ENCODE measurements at places on chromosomes 6 and 20.

DNA sequence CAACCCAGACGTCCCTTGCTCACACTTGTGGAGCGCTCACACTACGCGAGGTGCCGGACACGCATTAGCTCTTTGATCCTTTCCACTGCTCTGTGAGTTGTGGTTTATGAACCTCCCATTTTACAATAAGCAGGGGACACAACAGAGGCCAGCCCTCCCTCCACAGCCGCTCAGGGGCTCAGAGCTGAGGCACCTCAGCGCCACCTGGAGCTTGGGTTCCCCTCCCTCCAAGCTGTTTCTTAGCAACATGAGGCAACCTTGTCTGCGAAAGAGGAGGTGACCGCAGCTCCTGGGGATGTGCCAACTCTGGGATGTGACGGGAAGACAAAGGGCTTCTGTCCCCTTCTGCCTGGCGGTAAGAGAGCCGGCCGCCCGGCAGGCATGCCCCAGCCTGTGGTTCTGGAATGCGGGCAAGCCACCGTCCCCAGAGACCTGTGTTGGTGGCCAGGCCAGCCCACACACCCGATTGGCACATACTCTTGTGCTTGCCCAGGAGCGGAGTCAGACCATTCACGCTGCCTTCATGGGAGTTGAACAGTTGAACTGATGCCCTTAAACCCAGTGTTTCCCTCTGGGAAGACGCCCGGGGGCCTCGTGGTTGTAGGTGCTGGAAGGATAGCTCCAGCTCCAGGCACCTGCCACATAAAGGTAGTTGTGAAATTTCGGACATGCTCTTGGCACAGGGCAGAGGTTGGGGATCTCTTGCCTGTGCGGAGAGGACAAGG is 44.5 kb downstream of the RBM38 start:
- DNase-seq, result no peak

- DNase-seq, result no peak
Observed at GRCh38 chr6:165077876-165078275, 231.5 kb downstream of the C6orf118 start.

GRCh38 chr6:129679758-129680157 is 30.2 kb downstream of the ARHGAP18 start:
- DNase-seq, result no peak

- no peak for DNase-seq
Observed at GRCh38 chr6:11179419-11180202, 52.9 kb downstream of the NEDD9 start.

DNA sequence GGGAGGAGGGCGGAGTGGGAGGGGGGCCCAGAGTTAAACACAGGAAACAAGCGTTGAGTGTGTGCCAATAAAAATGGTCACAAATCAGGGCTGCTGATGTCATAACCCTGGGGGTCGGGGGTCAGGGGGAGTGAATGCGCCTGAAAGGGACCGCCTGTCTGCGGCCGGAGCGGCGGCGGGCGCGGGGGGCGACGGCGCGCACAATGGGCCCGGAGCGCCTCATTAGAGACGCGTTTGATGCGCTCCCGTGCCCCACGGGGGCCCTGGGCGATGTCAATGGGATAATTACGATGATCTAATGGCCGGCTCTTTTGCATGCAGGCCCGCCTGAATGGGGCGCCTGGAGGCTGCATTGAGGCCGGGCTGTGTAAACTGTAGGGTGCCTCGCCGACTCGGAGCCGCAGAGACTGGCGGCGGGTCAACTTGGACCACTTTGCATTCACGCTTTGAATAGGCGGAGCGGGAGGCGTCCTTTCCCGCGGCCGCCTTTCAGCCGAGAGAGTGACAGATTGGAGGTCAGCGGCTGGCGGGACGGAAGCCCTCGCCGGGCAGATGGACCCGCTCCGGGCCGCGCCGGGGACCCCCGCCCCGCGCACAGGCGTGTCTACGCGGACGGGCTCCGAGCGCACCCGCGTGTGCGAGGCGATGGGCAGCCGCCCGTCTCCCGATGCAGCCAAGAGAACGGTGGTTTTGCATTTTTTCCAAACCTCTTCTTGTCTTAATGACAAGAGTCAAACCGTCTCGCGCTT is 296.1 kb downstream of the TFAP2C start:
- DNase-seq, result peak; percentile 22

DNA sequence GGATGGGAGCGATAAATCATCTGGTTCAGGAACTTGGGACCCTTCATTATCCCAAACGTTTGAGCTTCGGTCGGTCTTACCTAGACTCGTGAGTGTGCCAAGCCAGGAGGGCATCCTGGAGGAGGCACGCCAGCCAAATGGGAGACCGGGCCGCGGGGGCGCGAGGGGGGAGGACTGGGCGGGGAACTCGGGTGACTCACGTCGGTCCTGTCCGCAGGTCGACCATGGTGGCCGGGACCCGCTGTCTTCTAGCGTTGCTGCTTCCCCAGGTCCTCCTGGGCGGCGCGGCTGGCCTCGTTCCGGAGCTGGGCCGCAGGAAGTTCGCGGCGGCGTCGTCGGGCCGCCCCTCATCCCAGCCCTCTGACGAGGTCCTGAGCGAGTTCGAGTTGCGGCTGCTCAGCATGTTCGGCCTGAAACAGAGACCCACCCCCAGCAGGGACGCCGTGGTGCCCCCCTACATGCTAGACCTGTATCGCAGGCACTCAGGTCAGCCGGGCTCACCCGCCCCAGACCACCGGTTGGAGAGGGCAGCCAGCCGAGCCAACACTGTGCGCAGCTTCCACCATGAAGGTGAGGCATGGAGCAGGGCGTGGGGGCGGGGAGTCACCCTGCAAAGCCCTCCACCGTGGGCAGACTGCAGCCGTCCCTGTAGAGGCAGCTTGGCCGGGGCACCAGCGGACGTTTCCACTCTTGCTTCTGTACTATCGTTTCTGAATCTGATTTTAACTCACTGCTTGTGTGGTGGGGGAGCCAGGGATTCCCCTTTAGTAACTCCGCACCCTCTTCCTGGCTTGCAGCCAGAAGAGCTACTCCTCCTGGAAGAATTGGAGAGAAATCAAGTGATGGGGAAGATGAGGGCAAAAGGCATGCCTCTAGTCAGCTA is 2.7 kb downstream of the BMP2 start:
- DNase-seq, result no peak

GRCh38 chr6:23380465-23380864 is 745.5 kb upstream of the NRSN1 start:
- no peak for DNase-seq

- DNase-seq, result no peak
Observed at GRCh38 chr6:41775293-41775882, 4.3 kb downstream of the FRS3 start.

DNA sequence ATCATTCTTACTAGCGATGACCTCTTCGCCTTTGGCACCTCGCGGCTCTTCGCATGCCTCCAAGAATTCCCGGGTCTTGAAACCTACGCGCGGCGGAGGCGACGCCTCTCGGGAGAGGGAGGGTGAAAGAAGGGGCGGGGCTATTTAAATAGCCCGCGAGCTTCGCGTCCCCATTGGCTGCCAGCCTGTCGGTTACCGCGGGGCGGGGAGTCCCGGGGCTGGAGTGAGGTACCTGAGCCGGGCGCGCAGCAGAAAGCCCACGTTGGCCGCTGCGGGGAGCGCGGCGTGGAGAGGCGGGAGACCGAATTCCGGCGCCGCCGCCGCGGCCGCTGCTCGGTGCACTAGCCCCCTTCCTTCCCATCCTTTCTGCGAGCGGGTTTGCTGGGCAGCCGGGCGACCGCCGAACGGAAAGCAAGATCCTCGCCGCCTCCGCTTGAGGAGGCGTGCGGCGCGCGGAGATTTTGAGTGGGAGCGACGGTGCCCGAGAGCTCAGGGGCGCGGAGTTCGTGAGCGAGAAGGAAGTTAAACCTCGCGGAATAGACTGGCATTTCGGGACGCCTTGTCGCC is at the start of gene BMP6:
Gene BMP6, plus strand, starts transcription at position 251 of the 567 bp plus-strand sequence. CDS start 857 bp downstream, outside the sequence.
- DNase-seq, result peak; percentile 95

GRCh38 chr20:10185741-10186558 is 32.7 kb upstream of the SNAP25 start:
- no peak for DNase-seq

DNA sequence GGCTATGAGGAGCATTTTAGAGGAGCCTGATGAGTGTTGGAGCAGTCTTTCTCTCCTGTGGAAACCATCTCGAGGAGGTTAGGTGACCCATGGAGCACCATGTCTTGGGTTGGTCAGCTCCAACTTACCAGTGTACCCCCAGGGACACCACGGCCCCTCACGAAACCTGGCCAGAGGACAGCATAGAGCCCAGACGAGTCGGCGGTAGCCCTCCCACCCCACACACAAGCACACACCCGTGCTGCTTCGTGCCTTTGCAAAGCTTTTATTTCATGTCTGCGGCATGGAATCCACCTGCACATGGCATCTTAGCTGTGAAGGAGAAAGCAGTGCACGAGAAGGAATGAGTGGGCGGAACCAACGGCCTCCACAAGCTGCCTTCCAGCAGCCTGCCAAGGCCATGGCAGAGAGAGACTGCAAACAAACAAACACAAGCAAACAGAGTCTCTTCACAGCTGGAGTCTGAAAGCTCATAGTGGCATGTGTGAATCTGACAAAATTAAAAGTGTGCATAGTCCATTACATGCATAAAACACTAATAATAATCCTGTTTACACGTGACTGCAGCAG is 53.6 kb downstream of the EZR start:
- DNase-seq, result no peak

DNA sequence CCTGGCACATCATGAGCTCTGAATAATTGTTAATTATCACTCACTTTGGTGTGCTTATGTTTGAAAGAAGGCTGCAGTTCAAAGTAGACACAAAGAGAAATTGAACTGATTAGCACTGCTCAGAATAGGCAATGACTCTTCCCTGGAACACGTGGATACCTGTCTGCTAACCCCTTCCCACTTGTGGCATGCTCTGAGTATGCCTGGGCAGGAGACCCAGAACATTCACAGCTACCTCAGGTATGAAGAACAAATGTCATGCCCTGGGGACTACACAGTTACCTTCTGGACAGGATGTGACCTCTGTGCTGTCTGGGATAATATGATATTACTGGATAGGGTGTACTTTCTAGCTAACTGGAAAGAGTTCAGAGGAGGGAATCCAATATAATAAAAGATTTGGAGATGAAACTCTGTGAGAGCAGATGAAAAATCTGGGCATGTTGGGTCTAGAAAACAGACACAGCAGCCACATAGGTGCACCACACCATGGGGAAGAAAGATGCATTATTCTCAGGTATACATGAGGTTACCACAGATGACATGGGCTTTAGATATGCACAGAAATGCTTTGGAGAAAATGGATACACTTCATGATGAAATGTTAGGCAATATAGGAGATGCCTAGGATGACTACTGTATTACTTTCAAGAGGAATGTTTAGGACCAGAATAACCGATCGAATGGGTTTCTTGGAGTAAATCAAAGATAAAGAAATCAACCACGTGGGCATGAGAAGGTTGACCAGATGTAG is 324.2 kb upstream of the PREP start:
- no peak for DNase-seq

GRCh38 chr20:36519012-36519719 is 22.2 kb upstream of the MYL9 start:
- DNase-seq, result no peak

- no peak for DNase-seq
Observed at GRCh38 chr6:38806271-38806670, 91.2 kb downstream of the DNAH8 start.

DNA sequence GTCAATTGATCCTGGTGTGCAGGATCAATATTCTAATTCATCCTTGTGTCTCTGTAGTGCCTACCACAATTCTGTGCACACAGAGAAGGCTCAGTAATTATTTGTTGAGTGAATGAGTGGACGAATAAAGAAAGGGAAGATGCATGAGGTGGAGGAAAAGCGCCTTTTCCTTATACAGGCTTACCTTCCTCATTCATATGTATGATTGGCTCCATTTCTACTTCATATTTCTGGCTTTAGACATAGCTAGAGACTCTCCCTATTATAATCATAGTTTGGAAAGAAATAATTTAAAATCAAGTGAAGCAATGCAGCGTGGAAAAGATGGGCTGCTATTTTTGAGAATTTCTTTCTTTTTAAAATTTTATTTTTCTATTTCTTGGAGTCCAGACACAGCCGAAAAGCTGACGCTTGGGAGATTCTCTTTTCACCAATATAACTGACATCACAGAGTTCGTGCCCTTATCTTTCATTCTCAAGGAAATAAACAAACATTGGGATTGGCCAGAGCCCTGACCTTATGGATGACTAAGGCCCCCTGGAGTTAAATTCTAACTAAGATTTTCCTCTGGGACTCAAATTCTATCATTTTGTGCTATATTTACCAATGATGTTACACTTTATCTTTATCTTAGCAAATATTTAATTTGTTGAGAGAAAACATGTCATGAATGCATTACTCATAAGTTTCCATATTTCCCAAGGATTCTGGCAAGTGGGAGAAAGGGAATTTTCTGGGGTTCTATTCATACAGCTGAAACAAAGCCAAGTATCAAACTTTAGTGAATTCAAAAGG is 48.1 kb downstream of the PRL start:
- DNase-seq, result peak; percentile 11

DNA sequence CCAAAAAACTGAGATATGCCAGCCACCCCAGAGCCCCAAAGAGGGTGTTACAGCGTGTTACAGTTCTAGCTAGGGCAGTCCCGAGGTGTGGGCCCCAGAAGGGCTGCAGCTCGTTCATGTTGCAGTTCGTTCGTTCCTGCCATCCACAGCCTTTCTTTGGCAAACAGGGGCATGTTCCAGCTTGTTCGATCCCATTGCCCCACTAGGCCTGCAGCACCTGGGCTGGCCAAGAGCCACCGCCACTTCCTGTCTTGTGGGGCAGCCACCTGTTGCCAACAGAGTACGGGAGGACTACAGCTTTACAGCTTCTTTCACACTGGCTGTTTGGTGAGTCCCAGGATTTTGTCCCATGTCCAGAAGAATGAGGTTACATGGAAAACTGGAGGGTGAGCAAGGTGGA is 198.1 kb downstream of the MMUT start:
- DNase-seq, result no peak

DNA sequence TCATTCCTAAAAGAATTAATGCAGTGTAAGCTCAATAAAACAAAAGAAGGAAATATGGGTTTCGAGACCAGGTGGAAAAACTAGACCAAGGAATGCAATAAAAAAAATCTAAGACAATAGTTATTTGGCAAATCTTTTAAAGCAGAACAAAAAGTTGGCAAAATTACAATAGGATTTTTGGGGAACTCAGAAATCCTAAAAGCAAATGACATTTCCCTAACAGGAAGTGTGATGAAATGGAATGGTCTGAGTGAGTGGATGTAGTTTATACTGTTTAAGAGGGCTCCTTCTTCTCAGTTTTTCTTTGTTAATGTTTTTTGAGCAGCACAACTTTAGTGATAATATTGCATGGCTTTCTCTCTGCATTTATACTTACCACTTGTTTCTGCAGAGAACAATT is 190.0 kb downstream of the PLCB4 start:
- no peak for DNase-seq

DNA sequence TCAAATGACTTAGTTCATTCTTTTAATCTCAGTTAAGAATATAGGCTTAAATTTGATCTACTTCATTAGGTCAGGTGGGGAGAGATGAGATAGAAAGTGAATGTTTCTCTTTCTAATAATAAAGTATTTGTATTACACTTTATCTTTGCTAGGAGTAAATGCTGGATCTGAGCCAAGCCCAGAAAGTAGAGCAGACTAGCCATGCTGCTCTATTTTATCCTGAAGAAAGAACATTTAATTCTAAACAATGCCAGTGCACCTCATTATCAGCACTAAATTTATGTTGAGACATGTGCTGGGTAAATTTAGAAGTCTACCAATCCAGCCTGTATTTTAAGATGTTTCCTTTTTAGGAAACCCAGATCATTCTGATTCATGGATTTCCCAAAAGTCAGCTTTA is 43.5 kb downstream of the AKIRIN2 start:
- DNase-seq, result no peak

GRCh38 chr6:73710470-73710869 is 14.5 kb downstream of the CD109 start:
- no peak for DNase-seq

Measured in AG08395 (cell line).